Psoas muscle (tissue), 8 donors: ENCODE measurements at places on chromosomes 5 and 9.
A peak's percentile ranks its signal among the peaks of the same experiment; 100 is the strongest.

- DNase-seq: no peak
Observed at GRCh38 chr5:65192331-65192730, 289.4 kb downstream of the ADAMTS6 start.

GRCh38 chr9:93248386-93249040 lies 64.6 kb downstream of the WNK2 start:
- DNase-seq: peak; percentile 4

DNA sequence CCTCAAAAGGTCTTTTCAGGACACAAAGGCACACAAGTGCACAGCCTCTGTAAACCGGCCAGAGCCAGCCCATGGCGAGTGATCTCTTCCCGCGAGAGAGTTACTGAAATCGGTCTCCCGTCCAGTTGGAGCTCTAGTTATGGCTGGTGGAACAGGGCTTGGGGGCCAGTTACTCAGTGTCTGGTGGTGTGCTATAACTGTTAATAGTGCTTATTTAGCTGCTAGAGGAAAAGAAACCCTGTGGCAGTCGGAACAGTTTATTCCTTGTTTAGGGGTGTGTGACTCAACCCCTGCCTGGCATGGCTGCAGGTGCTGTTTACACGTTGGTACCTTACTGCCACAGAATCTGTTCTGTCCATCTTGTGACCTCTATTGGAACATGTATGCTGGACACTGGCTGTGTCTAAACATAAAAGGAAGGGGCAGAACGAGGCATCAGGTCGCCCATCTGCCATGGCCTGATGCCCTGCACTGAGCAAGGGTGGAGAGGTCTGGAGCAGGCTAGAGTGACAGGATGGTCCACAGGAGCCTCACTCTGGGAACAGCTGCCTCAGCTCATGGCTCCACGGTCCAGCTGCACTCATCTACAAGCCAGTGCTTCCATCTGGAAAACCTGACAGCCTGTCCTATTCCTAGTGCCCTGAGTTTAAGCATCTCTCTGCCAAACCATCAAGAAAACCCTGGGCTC lies 49.6 kb upstream of the SIMC1 start:
- no peak for DNase-seq

DNA sequence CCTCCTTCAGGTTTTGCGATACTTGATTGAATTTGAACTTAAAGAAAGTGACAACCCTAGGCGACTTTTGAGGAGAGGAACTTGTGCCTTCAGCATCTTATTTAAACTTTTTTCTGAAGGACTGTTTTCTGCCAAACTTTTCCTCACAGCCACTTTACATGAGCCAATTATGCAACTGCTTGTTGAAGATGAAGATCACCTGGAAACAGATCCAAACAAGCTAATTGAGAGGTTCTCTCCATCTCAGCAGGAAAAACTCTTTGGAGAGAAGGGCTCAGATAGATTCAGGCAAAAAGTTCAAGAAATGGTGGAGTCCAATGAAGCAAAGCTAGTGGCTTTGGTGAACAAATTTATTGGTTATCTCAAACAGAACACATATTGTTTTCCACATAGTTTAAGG lies 40.6 kb downstream of the GAPVD1 start:
- DNase-seq: no peak

DNA sequence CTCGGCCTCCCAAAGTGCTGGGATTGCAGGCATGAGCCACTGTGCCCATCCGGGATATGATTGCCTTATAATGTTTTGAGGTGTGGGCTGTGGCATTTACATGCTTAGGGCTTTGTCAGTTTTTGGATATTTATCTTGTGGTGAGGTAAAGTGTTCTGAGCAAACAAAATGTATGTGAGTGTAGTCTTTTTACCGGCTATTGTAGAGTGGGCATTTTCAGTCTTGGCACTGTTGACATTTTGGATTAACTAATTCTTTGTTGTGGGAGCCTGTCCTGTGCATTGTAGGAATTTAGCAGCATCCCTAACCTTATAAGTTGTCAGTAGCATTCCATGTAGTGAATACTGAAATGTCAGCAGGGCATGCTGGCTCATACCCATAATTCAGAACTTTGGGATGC lies 21.6 kb downstream of the G3BP1 start:
- DNase-seq: no peak

DNA sequence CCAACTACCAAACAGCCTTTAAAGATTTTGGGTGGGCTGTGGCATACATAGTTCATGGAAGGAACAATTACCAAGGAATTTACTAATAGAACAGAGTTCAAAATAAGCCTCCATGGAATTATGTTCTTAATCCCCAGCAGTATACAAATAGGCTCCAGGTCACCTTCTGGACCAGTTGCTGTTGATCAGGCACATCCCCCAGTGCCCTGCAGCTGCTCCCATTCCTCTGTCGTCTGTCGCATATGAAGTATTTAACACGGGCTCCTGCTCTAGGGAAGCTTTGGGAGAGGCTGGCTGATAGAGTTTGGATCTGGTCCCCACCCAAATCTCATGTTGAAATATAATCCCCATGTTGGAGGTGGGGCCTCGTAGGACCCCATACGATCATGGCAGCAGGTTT lies 17.8 kb downstream of the SHC3 start:
- no peak for DNase-seq

DNA sequence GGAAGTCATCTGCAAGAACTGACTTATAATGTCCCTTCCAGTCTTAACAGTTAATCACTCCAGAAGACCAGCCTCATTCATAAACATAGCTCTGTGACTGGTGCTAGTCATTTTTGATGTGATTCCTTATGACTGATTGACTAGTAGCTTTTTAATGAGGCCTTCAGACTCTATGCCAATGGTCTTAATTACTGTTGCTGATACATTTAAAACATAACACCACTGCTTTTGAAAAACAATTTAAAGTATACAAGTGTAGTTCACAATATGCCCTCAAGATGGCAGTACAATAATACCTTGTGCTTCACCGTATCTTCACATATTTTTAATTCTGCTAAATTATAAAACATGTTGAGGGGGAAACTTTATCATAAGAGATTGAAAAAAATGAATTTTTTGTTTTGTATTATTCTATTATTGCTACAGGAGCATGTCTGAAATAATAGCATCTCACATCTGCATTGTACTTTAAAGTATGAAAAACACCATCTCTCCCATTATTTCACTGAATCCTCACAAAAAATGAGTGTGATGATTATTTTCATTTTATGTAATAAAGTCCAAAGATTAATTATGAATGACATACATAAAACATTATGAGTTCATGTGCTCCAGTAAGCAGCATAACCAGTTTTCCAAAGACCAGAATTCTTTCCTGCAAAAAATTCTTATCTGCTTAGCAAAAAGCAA lies 55.2 kb upstream of the SHISAL2B start:
- DNase-seq: no peak

- no peak for DNase-seq
Observed at GRCh38 chr9:92164490-92164889, 49.3 kb upstream of the SPTLC1 start.

DNA sequence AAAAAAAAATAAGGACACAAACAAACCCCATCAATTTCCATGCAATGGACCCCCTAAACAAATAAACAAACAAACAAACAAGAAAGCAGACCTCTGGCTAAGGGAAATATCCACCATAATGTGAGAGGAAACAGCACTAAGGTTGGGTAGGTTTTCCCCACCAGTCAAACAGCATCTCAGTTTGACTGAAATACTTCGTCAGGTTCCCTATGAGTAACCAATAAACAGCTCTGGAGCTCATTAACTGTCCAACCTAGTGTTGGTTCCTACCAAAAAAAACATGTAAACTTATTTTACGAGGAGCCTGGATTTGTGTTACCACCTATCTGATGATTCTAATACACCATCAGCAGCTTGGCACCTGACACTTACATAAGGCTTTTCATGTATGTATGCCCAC lies 198.5 kb upstream of the TARS1 start:
- DNase-seq: no peak

- DNase-seq: peak; percentile 91
Observed at GRCh38 chr5:178940569-178941360, at the start of gene ZNF454. TSS of gene ZNF454 (plus strand) at chr5:178941198. CDS start at chr5:178942792, 1,594 bp downstream.

DNA sequence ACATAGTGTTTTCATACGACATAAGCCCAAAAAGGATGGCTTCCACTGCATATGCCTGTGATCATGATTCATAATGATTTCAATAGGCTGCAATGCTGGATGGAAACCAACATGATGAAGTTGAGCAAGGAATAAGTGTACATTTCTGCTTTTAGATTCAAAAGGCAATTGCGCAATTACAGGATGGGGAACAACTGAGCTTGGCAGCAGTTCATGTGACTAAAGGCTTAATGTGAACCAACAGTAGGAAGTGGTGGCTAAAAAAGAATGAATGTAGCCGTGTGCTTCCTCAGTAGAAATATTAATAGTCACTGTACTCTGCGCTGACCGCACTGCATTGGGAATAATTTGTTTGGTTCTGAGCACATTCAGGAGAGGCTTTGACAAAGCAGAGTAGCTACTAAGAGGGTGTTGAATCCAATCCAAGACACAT lies 51.2 kb downstream of the SLC1A3 start:
- peak; percentile 48 for DNase-seq

- DNase-seq: no peak
Observed at GRCh38 chr9:71115448-71115975, 5.9 kb downstream of the TRPM3 start.

- no peak for DNase-seq
Observed at GRCh38 chr5:102628441-102629175, 126.5 kb upstream of the PAM start.
